ENCODE measurements at places on chromosomes 5 and 9.

DNA sequence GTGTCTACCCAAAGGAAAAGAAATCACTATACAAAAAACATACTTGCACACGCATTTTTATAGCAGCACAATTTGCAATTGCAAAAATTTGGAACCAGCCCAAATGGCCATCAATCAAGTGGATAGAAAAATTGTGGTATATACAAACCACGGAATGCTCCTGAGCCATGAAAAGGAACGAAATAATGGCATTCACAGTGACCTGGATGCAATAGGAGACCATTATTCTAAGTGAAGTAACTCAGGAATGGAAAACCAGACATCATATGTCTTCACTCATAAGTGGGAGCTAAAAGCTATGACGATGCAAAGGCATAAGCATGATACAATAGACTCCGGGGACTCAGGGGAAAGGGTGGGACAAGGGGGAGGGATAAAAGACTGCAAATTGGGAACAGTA lies 78.4 kb downstream of the ENC1 start:
- DNase-seq: no peak

- DNase-seq: no peak
Measured at GRCh38 chr9:123866497-123866896, 63.4 kb downstream of the DENND1A start.

DNA sequence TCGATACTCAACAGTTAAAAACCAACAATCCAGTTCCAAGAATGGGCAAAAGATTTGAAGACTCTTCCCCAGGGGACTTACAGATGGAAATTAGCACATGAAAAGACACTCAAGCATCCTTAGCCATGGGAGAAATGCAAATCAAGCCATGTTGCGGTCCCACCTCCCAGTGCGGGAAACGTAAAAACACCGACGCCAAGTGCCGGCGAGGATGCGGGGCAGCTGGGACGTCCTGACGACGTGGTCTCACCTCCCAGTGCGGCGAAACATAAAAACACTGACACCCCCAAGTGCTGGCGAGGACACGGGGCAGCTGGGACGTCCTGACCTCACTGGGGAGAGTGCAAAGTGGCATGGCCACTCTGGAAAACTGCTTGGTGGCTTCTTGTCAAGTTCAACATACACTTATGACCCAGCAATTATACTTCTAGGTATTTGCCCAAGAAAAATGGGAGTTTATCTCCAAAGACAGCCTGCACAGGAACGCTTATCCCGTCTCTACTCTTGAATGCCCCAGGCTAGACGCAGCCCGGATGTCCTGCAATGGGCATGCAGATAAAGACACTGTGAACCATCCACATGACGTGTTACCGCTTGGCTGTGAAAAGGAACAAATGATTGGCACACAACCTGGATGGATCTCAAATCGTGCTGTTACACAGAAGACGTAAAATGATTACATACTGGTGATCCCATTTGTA lies 60.1 kb upstream of the UBAC1 start:
- no peak for DNase-seq

DNA sequence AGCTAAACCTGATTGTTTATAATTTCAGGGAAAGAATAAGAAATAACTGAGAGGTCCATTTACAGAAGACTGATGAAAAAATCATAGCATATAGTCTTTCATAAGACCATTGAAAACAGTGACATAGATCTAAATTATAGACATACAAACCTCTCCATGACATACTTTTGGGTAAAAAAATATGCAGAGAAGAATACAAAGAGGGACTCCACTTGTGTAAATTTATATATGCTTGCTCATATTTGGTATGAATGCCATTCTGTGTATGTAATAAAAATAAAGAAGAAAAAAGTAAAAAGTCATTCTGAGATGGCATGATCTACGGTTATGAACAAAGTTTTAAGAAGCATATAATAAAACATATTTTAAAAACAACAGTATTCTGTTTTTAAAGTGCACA lies 310.7 kb downstream of the ASTN2 start:
- no peak for DNase-seq

GRCh38 chr5:179227580-179228311 lies 117.5 kb downstream of the ADAMTS2 start:
- peak; percentile 55 for DNase-seq

GRCh38 chr5:86143837-86144236 lies 473.9 kb upstream of the COX7C start:
- no peak for DNase-seq

GRCh38 chr5:173486355-173487225 lies 129.9 kb downstream of the BOD1 start:
- no peak for DNase-seq

- no peak for DNase-seq
Measured at GRCh38 chr9:11755951-11756350, 937.2 kb upstream of the TYRP1 start.

DNA sequence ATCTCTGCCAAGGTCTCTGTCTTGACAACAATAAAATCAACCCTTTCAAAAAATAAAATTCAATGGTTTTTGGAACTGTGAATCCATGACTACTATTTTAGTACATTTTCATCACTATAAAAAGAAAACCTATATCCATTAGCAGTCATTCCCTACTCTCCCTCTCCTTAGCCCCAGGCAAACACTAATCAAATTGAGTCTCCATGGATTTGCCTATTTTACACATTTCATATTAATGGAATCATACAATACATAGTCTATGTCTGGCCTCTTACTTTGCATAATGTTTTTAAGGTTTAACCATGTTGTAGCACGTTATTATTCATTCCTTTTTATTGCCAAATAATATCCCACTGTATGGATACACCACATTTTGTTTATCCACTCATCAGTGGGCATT lies 24.1 kb downstream of the RIGI start:
- DNase-seq: no peak

GRCh38 chr9:90880669-90881068 lies 79.0 kb downstream of the SYK start:
- no peak for DNase-seq

- no peak for DNase-seq
Measured at GRCh38 chr5:54659700-54660131, 142.2 kb downstream of the SNX18 start.

DNA sequence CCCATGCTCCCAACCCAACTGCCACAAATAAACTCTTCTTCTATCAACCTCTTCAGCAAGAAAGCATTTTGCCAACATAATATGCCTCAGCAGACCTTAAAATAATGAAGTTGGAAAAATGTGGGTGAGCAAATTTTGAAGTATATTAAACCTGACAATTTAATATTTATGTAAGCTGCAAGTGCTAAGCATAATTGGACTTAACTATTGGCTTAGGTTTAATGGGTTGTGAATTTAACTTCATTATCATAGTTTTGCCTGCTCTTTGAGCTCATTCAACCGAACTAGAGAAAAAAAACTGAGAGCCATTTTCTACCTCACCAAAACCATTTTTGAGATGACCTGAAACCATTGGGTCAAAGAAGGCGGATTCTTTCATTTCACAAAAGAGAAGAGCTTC lies 805.5 kb upstream of the DMAC1 start:
- DNase-seq: no peak

DNA sequence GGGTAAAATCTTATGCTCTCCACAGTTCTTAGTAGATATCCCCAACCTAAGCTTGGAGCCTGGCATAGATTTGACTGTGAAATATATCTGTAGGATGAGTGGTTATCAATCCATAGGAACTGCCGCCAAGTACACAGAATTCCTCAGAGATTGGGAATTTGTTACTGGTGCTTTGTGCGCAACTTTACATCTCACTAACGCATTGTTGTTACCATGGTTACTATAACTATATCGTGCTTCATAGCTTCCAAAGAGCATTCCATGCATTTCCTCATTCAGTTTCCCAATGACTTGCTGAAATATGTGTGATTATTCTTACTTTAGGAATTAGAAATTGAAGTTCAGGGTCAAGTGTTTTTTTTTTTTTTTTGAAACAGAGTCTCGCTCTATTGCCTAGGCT lies 9.5 kb upstream of the GGTA1 start:
- DNase-seq: no peak

DNA sequence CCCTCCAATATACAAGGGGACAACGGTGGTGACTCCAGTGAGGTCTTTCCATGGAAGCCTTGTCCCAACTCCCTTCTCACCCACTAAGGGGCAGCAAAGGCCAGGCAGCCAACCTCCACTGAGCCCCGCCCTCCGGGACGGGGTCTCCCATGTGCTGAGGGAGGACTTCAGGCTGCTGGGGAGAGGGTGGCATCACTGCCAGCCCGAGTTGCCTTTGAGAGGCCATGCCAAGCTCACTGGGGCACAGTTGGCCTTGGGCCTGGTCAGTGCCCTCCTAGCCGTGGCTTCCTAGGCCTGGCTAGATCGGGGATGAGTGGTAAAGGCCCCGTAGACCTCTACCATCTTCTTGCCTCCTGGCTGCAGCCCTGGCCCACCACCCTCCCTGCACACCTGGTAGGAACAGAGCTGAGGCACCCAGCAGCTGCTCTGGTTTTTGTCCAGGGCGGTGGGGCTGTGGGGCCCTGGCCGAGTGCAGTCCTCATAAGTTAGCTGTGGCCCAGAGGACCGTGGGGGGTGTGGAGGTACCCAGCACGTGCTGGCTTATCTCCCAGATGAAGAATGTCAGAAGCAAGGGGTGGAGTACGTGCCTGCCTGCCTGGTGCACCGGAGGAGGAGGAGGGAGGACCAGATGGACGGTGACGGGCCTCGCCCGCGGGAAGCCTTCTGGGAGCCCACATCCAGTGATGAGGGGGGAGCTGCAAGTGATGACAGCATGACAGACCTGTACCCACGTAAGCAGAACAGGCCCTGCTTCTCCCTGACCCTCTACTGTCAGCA lies 3.2 kb downstream of the SURF2 start:
- no peak for DNase-seq
